ENCODE measurements at places on chromosomes 1 and 21. TPM values are rescaled to one million over a fixed set of nuclear protein-coding genes. Genes with fewer than 3 reads are reported as not detected.

Gene EVI5
- total RNA-seq, result 8.8 TPM

Gene PODN
- not detected for total RNA-seq

Gene PRELP
- 0.01 TPM for total RNA-seq

Gene RHBDL2
- total RNA-seq, result 2.3 TPM

Gene MGST3
- 182 TPM for total RNA-seq

Gene TEDDM1
- total RNA-seq, result not detected

Gene PAQR6
- 4.7 TPM for total RNA-seq

Gene HNRNPCL2
- total RNA-seq, result not detected

Gene CTSE
- not detected for total RNA-seq

Gene CFAP141
- total RNA-seq, result not detected

Gene LCE1C
- total RNA-seq, result not detected

Gene DCST1
- 0.06 TPM for total RNA-seq

Gene PLXNA2
- total RNA-seq, result 4.6 TPM

Gene CRABP2
- total RNA-seq, result 8.2 TPM

Gene AJAP1
- total RNA-seq, result not detected

Gene IGSF21
- not detected for total RNA-seq

Gene ERVH48-1
- total RNA-seq, result 0.04 TPM

Gene SLC9C2
- not detected for total RNA-seq

Gene MAGI3
- total RNA-seq, result 4.4 TPM

Gene LCE3D
- total RNA-seq, result 4.0 TPM

Gene MIXL1
- total RNA-seq, result not detected

Gene SPRR2F
- total RNA-seq, result not detected

Gene LRRC71
- 0.08 TPM for total RNA-seq

Gene FGR
- not detected for total RNA-seq

Gene KCNK2
- not detected for total RNA-seq

Gene HUNK
- total RNA-seq, result 1.5 TPM

Gene CACNA1S
- total RNA-seq, result not detected

Gene FNDC10
- 9.4 TPM for total RNA-seq

Gene ENAH
- 114 TPM for total RNA-seq

Gene KIAA1614
- total RNA-seq, result 1.2 TPM

Gene NENF
- total RNA-seq, result 113 TPM

Data from A549 treated with dexamethasone at 1 μM for 4 hours (cell line).